ENCODE measurements at places on chromosomes 7 and 10.
A peak's percentile ranks its signal among the peaks of the same experiment; 100 is the strongest.

GRCh38 chr10:51897560-51897959 is 198.2 kb upstream of the CSTF2T start:
- DNase-seq, result no peak

- no peak for DNase-seq
Observed at GRCh38 chr10:50033481-50033880, 34.3 kb upstream of the WASHC2A start.

DNA sequence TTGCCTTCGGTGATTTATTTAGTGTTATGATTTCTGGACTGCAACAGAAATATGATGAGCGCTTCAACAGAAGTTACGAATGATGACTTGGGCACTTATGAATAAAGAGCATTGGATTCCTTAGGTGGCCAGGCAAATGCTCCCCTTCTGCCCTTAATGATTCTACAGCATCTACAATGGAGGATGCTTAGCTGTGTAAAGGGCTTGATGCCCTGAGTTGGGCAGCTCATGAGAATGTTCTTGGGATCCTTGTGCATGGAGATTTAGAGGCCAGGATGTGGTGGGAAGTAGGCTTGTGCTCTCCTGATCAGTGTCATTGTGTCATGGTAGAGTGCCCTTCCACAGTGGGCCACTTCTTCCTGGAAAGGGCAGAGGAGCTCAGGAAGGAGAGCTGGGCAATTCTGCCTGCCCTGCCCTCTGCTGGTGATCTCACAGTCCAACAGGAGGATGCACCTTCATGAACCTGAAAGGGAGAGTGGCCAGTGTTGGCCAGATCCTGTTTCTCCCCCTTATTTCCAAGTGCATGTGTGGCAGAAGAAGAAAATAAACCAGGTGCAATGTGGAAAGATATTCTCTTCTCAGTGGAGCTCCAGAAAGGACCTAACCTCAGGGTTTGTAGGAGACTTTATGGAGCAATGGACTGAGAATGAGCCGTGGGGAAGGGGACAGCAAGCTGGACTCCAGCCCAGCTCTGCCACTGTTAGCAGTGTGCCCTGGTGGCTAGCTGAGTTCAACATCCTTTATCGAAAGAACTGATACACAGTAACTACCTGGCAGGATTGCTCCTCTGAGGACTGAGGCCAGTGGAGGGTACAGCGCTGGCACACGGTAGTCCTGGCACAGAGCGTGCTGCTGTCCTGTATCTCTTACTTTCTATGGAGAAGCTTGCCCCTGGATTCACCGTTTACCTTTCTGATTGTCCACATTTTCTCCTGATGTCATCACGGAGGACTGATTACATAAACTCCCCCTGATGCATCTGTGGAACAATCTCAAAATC is 182.9 kb downstream of the BMPER start:
- peak; percentile 32 for DNase-seq

DNA sequence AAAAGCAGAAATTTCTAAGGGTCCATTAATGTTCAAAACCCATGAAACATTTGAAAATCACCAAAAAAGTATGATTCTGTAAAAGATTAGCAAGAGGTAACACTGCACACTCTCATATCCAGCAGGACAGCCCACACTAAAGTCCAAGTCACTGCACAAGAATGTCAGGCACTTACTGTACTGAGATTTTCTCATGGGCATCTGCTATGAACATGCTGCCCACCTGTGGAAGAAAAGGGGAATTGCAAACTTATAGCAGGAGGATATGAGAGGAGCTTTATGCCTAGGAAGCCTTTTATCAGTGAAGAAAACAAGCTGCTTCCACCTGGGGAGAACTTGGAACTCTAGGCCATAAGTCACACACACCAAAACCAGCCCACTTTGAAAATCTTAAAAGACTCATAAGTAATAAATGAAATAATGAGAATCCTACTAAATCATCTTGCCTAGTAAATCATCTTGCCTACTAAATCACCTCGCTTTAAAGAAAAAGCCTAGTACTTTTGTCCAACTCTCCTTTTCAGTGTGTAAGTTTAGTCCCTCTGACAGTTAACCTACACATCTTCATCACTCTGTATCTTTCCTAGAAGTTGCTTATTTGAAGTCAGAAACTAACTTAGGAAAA is 46.1 kb downstream of the ARMH3 start:
- DNase-seq, result peak; percentile 64

GRCh38 chr7:125122173-125122572 is 192.5 kb upstream of the POT1 start:
- no peak for DNase-seq

DNA sequence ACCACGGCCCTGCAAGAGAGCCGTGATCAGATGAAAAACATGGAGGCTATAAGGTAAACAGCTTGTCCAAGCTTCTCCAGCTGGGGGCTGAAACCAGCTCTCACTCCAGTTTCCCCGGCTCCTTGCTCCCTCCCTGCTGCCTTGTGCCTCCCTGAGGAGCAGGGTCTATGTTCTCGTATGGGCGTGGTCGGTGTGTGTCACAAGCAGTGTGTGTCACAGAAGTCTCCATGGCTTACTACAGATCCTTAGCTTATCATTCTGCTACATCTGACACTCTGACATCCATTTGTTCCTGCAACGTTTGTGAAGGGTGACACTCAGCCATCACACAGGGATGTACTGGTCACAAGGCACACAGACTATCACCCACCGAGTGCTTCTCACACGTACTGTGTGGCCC is 54.6 kb downstream of the CSGALNACT2 start:
- no peak for DNase-seq

DNA sequence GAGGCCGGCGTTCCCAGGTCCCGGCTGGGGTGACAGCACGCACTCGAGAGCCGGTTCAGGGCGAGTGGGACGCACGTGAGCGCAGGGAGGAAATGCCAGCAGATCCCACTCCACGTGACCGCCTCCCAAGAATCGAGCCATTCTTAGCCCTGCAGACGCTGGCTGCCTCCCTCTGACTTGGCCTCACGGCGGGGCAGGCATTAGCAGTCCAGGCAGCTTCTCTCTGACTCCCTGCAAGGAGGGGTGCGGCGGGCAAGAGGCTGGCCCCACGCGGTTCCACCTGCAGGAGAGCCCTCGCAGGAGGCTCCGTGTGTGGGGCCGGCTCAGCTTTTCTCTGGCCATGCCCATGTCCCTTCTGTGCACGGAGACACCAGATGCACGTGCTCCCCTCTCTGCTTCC is 10.1 kb downstream of the GPR146 start:
- no peak for DNase-seq

DNA sequence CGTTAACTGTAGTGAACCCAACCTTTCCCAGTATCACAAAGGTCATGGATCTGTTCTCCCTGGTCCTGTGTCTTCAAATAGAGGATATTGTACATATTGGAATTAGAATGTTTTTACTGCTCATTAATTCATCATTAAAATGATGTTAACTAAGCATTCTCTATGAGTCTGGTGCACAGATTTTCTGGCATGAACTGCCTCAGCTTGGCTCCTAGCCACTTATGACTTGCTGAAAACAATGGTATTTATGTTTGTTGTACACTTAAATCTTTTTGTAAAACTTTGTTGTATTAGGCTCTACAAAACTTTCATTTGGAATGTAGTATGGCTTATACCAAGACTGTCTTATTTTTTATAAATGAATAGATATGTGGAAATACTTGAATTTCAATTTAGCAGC is 329.4 kb downstream of the TFEC start:
- DNase-seq, result no peak

GRCh38 chr10:21099291-21100062 is 202.4 kb upstream of the NEBL start:
- no peak for DNase-seq

DNA sequence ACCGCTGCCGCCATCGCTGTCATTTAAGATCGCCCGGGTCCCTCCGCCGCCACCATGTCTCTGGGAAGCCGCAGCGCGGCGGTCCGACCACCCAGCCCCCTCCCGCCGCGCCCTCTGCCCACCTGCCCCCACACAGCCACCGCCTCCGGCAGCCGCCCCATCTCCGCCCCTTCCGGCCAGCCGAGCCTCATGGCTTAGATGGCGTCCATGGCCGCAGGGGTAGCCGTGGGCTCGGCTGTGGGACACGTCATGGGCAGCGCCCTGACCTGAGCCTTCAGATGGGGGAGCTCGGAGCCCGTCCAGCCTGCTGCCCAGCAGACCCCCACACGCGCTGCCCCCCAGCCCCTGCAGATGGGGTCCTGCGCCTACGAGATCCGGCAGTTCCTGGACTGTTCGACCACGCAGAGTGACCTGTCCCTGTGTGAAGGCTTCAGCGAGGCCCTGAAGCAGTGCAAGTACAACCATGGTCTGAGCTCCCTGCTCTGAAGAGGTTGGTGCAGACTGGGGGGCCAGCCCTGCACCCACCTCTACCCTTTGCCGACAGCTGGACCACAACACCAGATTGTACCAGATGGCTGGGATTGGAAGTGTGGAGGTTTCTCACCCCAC is 38.0 kb upstream of the TARP start:
- no peak for DNase-seq

GRCh38 chr7:18684916-18685315 is 189.4 kb downstream of the HDAC9 start:
- DNase-seq, result no peak

- no peak for DNase-seq
Observed at GRCh38 chr10:22760025-22760424, 45.6 kb upstream of the PIP4K2A start.

DNA sequence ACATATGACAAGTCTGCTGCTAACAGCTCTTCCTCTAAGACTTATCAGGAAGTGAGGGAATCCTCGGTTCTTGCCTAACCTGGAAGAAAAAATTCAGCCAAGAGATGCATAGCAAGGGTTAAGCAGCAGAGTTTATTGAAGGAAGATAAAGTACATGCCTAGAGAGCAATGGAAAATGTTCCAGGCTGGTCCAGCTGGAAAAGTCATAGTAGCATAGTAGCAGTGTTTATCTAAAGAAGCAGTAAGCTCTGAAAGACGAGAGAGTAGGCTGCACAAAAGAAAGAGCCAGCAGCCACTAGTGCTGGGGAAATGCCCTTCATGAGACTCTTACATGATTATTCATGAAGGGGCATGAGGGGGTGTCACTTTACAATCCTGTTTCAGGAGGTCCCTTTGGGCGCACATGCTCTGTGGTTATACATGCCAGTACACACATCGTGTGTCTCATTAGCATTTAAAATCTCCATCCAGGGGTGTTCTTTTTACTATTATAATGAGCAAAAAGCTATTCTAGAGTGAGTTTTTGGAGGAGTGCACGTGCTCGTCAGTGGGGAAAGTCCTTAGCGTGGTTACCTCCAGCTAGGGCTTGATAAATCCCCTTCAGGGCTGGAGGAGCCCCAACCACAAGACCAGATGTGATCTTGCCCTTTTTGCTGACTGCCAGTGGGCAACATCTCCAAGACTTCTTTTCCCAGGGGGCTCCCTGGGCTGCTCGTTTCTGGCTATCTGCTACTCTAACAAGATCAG is 716.1 kb downstream of the PARD3 start:
- DNase-seq, result no peak

DNA sequence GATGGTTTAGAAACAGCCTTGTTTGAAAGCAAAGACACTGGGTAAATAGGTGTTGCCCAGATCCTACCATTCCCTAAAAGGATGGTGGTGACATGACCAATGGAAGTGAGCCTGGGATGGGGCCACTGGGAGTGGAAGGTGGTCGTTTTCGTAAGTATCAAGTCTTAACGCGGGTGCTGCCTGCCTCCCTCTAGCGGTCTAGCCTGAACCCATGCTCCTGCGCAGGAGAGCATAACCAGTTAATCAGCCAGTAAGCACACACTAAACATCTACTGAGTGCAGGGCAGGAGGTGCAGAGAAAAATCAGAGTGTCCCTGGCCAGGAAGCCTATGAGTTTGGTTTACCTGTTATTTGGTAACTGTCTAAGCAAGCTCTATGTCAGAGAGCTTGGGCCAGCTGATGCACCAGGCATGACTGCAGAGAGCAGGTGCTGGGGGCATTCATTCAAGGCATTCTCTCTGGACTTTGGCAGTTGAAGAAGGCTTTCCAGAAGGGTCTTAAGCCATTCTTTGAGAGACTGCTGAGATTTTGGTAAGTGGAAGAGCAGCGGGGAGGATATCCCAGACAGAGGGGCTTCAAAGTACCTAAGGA is 930 bp downstream of the GARIN1A start:
- DNase-seq, result no peak

Data from neuronal stem cell (in vitro differentiated cells).